Activated T-helper 1 cell treated with anti-CD3 and anti-CD28 coated beads, Interleukin-12 subunit alpha, Interleukin-12 subunit beta, Interleukin-2, Interleukin-4 antibody, amounts not matched to agents 30 ng/mL and 10 ng/mL and 1 ng/mL, durations not matched to agents 14 hours and 24 hours and 36 hours (primary cell): ENCODE measurements at places on chromosomes 16 and 17. TPM values are rescaled to one million over a fixed set of nuclear protein-coding genes. Genes with fewer than 3 reads are reported as not detected.

CHD3 gene
- 125 and 133 TPM in 2 replicates for total RNA-seq

SEPTIN12 gene
- not detected in 2 replicates for total RNA-seq

DLX3 gene
- not detected in 2 replicates for total RNA-seq

TEX14 gene
- total RNA-seq, result 0.13 and 0.17 TPM in 2 replicates

KCNG4 gene
- not detected in 2 replicates for total RNA-seq

CBLN1 gene
- not detected in 2 replicates for total RNA-seq
